ENCODE measurements at places on chromosomes 7 and 10.

- no peak for DNase-seq
Measured at GRCh38 chr7:1501487-1502270, 2.5 kb downstream of the INTS1 start.

DNA sequence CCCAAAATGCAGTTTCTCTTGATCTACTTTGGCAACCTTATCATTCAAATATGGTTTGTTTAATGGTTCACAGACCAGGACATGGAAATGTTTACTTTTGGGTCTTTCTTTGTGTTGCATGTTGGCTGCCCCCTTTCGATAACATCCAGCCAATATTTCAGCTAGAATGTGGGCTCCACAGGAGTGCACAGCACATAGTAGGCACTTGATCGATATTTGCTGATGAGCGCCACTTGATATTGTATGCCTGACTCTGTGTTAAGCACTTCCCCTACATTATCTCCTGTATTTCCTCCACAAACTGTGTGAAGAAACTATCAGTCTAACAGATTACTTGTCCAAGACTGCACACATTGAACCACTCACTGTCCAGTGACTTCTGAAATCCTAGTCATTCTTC, 60.2 kb downstream of the SMURF1 start:
- DNase-seq, result no peak

- no peak for DNase-seq
Measured at GRCh38 chr10:35063837-35064454, 26.2 kb downstream of the CUL2 start.

DNA sequence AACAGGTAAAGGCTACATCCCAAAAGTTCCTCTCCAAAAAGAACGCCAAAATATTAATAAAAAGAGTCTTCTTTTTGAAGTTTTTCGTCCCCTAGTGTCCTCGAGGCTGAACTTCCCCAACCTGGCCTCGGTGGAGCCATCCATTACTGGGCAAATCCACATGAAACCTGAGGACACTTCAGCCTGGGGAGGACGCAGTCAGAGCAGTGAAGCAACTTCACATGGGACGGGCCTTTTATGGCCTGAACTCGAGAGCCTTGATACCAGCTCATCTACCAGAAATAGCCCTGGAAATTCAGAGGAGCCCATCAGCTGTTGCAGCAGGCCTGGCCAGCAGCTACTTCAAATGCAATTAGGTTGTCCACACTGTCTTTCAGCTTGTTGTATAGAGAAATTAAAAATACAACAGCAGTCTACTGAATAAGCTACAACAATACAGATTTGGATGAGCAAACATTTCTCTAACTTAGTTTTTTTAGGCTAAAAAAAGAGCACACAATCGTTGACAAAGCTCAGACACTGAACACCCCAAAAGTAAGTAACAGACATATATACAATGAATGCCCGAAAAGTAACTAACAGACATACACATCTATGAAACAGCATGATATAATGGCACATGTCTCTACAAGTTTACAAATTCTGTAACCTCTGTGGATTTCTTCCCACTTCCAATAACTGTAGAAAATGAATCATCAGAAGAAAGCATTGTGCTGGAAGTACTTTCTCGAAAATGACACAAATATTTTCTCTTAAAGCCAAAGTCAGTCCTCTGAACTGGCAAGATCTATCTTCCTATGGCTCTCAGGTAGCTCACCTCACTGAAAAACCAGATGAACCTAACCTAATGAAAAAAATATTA, at the start of gene SVIL:
SVIL (minus strand) TSS at position 208 of the 862 bp plus-strand sequence. CDS start 79,913 bp downstream, outside the sequence.
- peak; percentile 81 for DNase-seq

DNA sequence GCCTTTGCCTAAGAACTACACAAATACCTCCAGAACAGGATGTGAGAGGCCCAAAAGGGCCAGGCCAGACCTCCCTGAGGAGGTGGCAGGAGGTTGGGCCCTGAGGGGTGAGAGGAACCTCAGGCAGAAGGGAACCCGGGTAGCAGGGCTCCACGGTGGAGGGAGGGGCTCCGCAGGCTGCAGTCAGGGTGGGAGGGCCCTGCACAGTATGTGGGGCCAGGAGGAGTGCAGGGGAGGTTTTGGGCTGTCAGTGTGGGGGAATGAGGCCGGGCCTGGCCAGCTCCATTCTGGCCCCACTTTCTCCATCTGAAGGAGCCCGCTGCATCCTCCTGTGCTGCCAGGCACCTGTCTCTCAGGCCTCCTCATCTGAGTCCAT, 25.9 kb downstream of the DNAJB12 start:
- no peak for DNase-seq
